ENCODE measurements at places on chromosomes 2 and 18.
A peak's percentile ranks its signal among the peaks of the same experiment; 100 is the strongest.

GRCh38 chr2:208880171-208880570 is 473.6 kb downstream of the PTH2R start:
- DNase-seq, result no peak

DNA sequence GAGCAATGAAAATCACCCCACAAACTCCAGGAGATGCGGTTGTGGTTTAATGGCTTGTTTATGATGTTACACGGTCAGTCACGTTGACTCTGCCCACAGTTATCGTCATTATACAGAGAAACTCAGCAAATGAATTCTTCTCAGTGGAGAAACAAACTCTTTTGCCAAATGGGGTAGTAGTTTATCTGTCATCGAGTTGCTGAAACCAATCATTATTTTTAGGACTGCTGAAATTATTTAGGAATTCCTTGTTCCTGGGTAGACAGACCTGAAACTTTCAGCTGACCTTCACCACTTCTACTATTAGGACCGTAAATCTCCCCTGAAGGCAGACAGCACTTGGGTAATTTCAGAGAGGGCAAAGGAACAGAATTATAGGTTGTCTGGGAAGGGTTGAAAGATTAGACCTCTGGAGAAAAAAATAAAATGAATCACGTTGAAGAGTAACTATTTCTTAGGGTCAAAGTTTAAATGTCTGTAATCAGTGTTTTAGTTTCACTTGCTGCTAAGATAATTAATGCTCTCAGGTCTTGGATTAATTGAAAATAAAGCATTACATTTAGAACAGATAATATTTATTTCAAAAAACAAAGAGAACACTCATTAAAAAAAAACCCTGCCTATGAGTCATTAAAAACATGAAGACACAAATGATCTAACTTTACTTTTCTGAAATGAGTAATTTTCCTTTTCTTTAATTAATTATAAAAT is 52.1 kb upstream of the LYPD6 start:
- DNase-seq, result no peak

DNA sequence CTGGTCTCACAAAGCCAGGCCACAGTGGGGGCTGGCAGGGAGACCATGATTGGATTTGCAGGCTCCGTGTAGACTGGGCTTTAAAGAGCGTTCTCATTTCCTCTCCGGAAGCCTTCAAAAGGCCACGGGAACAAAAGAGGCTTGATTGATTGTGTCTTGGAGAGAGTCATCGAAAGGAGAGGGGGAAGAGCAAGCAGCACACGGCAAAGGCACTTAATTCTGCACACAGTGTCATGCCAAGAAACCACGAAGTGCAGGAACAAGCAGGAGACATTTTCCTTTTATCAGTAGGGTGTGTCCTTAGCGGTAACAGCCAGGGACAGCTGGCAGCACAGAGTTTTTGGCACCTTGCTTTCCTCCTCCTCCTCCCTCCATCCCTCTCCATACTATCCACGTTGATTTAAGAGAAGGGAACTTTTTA is 47.7 kb downstream of the GLI2 start:
- DNase-seq, result no peak

DNA sequence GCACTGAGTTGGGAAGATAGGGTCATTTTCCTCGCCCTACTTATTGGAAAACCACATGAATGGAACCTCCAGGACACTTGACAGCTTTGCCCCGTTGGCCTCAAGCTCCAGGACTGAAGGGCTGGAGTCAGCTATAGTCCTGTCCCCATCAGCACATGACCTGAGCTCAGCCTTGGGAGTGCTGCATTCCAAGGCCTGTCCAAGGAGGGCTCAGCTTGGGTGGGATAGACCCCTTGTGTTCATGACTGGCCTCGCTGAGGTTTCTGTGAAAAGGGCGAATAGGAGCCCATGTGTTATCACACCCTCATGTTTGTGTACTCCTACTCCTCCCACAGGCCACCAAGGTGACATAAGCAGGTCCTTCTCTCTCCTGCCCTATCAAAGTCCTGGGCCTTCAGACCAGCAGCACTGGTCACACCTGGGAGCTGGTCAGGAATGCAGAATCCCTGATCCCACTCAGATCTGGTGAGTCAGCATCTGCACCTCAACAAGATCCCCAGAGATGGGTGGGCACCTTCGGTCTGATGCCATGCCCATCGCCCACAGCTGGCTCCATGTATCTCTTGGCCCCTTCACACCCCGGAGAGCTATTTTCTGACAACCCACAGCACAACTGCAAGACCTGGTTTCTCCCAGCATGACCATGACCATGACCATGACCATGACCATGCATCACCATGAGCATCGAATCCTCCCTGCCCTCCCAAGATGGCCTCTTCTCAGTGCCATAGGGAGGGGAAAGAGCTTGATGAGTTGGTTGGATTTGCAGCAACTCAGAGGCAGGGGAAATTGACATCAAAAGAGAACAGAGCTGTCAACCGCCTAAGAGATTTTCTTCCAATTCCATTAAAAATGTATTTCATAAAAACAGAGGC is 83.0 kb upstream of the RAB6C start:
- no peak for DNase-seq

- no peak for DNase-seq
Observed at GRCh38 chr2:139031722-139032121, 251.5 kb upstream of the NXPH2 start.

- DNase-seq, result no peak
Observed at GRCh38 chr2:195049372-195050031, 607.5 kb upstream of the SLC39A10 start.

DNA sequence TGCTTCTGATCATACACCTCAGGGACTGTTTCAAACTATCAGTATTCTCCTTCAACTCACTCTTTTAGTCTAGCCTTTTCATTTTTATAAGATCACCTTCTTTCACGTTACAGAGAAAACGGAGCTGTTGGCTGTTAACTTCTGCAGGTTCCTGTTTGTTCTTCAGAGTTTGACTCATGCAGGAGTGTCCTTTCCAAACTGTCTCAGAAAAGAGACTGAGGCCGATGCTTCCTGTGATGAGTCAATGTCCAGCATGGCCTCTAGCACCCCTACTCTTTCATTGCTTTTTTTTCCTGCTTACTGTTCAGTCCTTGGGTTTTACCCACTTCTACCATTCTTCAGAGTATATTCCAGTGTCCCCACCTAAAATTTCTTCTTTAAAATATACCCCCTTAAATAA is 240.8 kb upstream of the RGPD4 start:
- no peak for DNase-seq

DNA sequence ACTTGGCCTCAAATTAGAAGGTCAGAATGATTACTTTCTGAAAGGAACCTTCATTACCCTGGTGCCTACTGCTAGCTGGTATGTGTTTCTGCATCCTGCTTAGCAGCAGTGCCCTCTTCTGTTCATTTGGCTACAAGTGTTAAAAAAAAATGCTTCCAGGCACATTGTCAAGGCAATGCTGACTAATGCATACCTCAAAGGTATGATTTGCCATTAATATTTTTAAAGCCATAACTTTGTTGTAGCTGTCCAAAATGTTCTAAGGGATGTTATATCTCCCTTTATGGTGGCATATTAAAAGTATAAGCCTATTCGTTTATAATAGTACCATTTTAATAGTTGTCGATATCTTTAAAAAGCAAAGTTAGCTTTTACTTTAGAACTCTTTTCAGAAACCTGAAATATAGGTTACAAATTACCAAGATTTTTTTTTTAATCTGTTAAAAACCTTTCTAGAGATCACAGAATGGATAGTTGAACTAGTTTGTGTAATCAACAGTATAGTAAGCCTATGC is 52.0 kb upstream of the FAM171B start:
- peak; percentile 43 for DNase-seq

GRCh38 chr2:232876978-232877441 is 6.9 kb downstream of the SNORC start:
- DNase-seq, result no peak

- no peak for DNase-seq
Observed at GRCh38 chr18:61766266-61766884, 126.4 kb downstream of the RNF152 start.

DNA sequence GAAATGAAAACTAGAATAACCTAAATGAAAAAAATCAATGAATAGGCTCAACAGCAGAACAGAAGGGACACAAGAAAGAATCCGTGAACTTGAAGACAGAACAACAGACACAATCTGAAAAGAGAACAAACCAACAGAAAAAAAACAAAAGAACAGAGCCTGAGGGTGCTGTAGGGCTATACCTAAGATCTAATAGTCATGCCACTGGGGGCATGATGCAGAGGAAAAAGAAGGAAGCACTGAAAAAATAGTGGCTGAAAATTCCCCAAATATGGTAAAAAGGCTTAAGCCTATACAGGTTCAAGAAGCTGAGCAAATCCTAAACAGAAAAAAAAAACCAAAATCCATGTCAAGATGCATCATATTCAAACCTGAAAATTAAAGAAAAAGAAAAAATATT is 50.3 kb downstream of the KANSL3 start:
- DNase-seq, result no peak

GRCh38 chr18:41266616-41267015 is 688.4 kb upstream of the PIK3C3 start:
- no peak for DNase-seq

DNA sequence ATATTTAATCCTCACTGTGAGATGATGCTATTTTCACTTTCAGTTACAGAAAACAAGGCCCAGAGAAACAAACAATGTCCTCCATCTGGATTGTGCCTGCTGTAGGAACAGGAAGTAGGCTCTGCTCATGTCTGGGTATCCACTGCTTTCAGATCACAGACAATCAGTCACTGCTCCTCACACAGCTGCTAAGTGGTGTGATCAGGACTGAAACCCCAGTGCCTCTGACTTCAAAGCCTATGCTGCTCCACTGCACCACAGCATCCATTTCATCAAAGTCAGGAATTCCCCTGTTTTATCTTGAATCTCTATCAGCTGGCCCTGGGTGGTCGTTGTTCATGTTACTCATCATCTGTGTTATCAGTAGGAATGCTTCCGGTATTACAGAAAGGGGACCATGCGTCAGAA is 303.8 kb upstream of the TRIB2 start:
- DNase-seq, result peak; percentile 64

- DNase-seq, result no peak
Observed at GRCh38 chr2:232463701-232464543, 8.0 kb downstream of the ALPI start.

DNA sequence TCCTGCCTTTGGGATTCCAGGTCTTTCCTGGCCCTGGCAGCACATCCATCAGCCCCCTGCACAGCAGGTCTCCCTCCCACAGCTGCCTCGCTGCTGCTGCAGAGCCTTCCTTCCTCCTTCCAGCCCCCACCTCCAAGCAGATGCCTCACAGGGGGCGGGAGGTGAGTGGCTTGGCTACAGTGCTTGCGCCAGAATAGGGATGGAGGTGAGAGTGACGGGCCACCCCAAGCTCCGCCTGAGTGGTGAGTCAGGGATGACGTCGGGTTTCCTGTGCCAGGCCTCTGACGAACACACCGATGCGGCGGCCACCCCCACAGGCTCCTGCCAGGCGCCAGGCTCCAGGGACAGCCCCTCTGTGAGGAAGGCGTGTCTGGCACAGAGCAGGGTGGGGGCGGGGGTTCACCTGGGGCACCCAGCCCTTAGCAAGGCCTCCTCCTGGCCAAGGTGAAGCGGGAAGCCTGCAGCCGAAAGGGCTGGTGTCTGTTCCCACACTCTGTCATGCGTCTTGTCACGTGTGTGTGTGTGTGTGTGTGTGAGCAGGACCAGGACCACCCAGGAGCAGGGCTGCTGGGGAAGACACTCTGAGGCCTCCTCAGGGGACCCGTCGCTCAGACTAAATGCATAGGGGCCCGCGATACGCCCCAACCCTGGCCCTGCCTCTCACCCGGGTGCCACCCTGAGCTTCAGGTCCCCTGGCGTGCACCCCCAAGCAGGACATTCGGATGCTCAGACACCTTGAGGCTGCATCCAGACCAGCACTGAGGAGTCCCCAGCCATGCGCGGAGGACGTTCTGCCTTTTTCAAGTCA is 3.4 kb upstream of the DUSP2 start:
- DNase-seq, result peak; percentile 99

DNA sequence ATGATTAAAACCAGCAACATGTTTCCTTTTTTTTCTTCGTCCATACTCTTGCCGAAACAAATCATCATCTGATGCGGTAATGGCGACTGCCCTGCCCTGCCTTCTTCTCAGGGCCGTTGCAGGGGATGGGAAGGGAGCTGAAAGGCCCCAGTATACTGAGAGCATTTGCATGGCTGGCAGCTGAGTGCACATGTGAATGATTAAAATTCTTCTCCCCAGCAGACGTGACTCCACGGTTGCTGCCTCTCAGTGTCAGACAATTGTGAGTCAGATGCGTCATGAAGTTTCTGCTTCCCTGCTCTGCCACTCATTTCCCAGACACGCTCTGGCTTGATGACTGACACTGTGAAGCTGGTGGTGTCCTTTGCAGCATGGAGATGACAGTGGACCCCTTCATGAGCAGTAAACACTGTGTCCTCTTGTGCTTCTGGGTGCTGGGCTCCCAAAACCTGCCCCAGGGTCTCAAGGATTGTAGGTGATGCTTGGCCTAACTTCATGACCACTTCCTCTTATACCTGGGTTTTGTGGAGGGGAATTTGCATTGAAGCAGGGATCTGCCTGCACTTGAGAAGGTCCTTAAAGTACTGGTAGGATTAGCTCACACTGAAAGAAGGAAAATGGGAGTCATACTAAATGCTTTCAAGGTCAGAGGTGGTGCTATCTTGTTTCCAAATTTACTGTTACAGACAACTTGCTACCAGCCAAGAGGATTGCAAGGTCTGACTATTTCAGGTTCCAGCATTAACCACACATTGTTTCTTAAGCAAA is 222.5 kb upstream of the COPS8 start:
- no peak for DNase-seq

DNA sequence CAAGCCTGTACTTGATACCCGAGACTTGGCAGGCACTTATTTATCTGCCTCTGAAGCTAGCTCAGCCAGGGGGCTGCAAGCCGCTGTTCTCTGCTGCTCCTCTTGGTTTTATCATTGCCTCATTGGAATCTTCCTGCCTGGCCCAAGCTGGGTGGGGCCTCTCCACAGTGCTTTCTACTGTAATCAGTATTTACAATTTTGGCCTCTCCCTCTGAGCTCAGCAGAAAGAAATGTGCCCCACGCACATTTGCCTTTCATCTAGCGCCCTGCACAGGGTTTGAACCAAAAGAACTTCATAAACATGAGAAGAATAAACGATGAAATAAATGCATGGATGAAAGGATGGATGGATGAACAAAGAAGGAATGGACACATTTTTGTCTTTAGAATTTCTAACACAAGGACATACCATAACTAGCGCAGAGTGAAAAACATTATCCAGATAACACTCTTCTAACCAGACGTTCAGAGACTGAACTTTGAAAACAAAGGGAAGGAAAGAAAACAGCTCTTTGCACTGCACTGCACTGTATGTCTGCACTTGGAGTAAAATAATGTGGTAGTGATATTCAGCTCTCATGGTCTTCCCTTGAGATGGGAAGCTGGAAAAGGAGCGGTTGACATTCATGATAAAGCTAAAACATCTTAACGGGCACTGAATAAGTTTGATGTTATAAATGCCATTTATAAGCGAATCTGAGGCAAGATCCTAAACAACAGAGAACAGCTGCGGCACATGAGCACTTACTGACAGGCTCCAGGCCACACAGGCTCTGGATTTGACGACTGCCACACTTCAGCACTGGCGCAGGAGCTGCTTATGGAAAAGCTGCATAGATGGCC is 86.8 kb upstream of the SP3 start:
- DNase-seq, result no peak

All from activated CD4-positive, alpha-beta memory T cell treated with anti-CD3 and anti-CD28 coated beads for 36 hours (primary cell).